ENCODE measurements at places on chromosomes 16 and 17.

- DNase-seq: no peak
Observed at GRCh38 chr17:63262751-63263476, 183.2 kb downstream of the CYB561 start.

DNA sequence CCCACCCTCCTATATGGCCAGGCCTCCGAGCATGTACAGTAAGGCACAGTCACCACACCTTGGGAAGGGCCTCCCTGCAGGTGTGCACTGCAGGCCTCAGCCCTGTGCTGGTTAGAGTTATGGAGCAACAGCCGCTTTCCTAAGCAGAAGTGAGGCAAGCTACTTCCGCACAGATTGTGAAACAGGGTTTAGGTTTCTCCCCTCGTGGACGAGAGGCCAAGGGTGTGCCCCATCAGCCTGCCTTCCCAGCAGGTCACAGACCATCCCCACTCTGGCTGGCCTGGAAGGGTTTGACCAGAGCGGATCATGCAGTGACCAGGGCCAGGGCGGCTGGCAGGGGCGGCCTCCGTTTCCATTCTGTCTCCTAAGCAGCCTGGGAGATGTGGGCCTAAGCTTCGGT is 4.7 kb downstream of the MSRB1 start:
- DNase-seq: no peak

- no peak for DNase-seq
Observed at GRCh38 chr17:33112763-33113162, 121.1 kb downstream of the SPACA3 start.

GRCh38 chr17:6936370-6937028 is 59.4 kb upstream of the ALOX12 start:
- DNase-seq: no peak

DNA sequence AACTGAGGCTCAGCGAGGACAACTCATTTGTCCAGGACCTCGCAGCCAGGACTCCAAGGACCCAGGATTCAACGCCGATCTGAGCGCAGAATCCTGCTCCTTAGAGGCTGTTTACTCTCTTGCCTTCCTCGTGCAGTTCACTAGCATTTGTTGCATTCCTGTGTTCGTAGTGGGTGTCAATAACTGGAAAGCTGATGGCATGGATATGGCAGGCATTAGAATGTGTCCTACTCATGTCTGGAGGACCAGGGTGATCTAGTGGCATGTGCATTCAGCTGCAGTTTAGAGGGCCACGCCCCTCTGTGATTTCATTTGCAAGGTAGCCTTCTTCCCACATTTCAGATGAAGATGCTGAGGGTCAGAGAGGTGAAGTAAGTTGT is 510 bp downstream of the CRISPLD2 start:
- no peak for DNase-seq
